ENCODE measurements at places on chromosomes 13 and 19. TPM values are rescaled to one million over a fixed set of nuclear protein-coding genes. Genes with fewer than 3 reads are reported as not detected.

Gene ZSCAN1
- not detected for total RNA-seq

Gene SAMD4B
- total RNA-seq, result 45.2 TPM

Gene QPCTL
- total RNA-seq, result 17.3 TPM

Gene PSG5
- not detected for total RNA-seq

Gene B3GNT8
- total RNA-seq, result 0.41 TPM

Gene AP1M2
- total RNA-seq, result not detected

Gene ASPDH
- total RNA-seq, result not detected

Gene CYP2A7
- not detected for total RNA-seq

Gene KLK4
- total RNA-seq, result not detected

Gene LMTK3
- 3.9 TPM for total RNA-seq

Gene USHBP1
- total RNA-seq, result not detected

Gene CHAF1A
- 78.9 TPM for total RNA-seq

Gene KLF12
- 20.1 TPM for total RNA-seq

Gene DPF1
- 0.91 TPM for total RNA-seq

Gene KCNC3
- 9.7 TPM for total RNA-seq

Gene TMC4
- 0.55 TPM for total RNA-seq

Gene ZNF534
- total RNA-seq, result 0.09 TPM

Gene CD37
- 152 TPM for total RNA-seq

Gene OSCAR
- total RNA-seq, result 0.71 TPM

Gene RSPH6A
- total RNA-seq, result 0.21 TPM

Gene KCNN1
- not detected for total RNA-seq

Gene CYP4F8
- not detected for total RNA-seq

Gene LILRB5
- not detected for total RNA-seq

Data from activated CD4-positive, alpha-beta T cell treated with anti-CD3 and anti-CD28 coated beads for 36 hours (primary cell).